ENCODE measurements at places on chromosomes 3 and 15.
A peak's percentile ranks its signal among the peaks of the same experiment; 100 is the strongest.

DNA sequence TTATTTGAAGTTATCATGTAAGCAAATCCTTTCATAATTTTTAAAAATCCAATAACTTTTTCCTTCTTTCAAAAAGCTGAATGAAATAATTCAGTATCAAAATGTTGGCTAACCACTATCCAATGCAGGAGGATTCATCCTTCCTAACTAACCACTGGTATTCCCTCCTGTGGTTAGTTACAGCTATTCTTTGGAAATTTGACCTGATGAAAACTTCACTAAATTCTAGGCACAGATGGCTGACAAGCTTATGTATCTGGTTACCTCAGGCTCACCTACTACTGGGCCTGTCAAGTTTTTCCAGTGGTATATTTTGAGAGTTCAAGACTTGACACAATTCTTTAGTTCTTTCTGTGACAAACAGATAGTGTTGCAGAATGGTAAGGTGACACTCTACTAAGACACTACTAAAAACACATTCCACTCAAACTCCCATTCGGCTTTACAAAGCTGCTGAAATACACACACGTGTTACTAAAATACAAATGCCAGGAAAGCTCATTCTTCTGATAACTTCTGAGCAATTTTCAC lies 15.8 kb downstream of the NPTN start:
- DNase-seq, result no peak

DNA sequence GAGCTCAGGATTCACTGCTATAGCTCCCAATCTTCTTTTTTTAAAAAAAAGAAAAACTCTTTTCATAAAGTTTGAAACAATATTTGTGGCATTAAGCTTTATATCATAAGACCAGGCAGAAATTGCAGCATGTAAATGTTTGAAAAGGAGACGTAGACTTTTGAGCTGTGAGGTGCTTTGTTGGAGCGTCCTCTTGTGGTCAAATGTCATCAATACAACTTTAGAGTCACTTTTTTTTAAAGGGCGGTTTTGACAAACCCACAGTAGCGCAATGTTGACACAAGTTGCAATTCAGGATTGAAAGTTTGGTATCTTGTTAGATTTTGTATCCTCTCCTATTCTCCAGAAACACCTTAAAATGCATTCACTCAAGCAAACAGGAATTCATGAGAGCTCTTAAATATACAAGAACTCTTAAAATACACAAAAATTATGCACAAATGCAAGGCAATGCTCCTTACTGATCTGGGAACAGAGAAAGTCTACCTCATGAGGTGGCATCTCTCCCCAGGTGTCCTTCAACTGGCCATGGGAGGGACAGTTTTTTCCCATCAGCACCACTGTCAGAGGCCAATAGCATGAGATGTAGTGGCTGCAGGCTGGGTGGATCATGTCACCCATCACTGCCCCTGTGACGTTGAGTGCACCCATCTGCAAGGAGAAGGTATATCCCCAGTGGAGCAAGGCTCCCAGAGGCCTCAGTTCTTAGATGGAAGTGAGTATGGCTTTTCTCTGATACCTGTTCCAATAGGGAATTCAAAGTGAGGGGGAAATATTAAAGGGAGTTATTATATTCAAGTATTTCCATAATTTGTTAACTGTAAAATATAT lies 70.7 kb downstream of the ANXA2 start:
- DNase-seq, result peak; percentile 54

- DNase-seq, result peak; percentile 52
Measured at GRCh38 chr3:194137008-194137505, 1.1 kb downstream of the HES1 start.

- DNase-seq, result no peak
Measured at GRCh38 chr15:77974098-77974414, 103.5 kb downstream of the TBC1D2B start.

GRCh38 chr3:148551767-148552260 lies 145.9 kb upstream of the AGTR1 start:
- no peak for DNase-seq

- no peak for DNase-seq
Measured at GRCh38 chr15:90814191-90814821, 54.1 kb upstream of the FURIN start.

DNA sequence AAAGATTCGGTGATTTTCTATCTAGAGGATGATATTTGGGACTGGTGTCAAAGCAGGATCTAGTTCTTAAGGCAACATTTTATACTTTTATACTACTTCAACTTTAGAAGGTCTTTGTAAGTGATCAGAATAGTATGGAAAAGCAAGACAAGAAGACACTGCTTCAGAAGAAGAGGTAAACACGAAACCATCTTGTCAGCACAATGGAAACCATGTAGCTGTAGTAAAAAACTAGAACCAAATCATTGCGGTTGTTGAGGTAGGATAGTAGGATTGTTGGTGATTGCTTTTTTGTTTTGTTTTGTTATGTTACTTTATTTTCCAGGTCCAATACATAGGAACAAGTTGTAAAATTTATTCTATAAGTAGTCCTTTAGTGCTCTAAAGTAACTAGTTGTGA lies 40.0 kb downstream of the SEMA6D start:
- DNase-seq, result no peak

DNA sequence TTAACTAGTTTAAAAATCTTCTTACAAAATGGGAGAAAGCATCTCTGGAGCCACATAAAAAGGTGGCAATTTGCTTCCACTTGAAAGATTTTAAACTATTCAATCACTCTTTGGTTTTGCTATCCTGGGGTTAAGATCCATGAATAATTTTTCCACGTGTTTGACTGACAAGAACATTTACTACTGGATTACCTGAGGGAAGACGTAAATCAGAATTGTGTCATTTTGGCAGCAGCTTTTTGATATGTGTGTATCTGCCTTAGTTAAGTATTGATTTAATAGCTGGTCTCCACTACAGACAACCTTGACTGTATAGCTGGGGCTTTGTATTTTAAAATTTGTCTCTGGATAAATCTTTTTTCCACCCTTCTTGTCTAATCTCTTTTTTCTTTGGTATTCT lies 228.3 kb downstream of the EPHA3 start:
- DNase-seq, result no peak

DNA sequence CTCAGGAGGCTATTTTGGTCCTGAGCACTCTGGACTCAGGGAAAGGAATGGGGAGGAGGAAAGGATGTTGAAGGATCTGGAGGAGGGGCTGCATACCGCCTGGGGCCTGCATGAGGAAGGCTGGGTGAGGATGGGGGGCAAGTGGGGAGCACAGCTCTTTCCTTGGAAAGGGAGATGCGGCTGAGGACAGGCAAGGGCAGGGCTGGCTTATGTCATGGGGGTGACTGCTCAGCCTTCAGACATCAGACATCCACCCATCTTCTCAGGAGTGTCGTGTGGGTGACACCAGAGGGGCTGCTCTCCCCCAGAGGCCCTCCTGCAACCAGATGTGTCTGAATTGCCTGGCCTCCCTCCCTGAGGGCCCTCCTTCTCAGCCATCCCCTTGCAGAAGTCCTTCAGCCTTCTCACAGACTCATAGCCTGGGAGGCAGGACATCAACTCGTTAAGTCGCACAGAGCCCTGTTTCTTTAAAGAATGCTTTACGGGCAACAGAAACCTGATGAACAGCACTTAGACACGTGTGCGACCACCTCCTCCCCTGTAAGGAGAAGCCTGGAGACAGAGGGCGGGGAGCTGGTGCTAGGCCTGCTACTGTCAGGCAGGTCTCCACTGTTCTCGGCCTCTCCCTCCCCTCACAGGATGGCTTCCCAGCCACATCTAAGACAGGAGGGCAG lies 252.3 kb downstream of the OCA2 start:
- no peak for DNase-seq

DNA sequence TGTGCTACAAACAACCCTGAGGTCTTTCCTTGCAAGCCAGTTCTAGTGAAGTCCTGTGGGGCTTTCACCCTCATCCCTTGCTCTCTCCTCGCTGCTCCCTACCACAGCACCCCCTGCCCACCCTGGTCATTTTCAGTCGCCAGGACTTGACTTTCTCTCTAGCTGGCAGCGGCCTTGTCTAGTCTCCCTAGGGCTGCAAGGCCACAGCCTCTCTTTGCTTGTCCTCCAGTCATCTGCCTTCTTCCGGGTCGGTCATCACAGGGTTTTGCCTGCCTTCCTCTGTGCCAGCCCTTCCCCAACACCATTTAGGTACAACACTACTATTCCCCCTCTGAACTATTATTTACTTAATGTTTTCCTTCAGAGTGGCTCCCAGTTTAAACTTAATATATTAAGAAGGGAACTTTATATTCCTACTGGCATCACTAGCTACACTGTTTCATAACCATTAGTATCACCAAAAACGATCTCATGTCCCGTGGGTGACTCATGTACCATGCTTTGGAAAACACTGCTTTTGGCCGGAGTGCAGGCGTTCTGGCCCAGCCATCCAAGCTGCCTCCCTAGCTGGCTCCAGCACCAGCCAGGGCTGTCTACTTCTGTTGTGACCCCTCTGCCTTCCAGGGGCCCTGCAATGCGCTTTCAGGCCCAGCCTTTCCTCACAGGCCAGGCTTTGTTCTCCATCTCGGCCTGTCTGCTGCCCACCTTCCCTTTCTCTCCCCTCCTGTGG lies 21.4 kb downstream of the FAH start:
- no peak for DNase-seq

GRCh38 chr15:85899927-85900326 lies 105.2 kb upstream of the KLHL25 start:
- DNase-seq, result no peak

DNA sequence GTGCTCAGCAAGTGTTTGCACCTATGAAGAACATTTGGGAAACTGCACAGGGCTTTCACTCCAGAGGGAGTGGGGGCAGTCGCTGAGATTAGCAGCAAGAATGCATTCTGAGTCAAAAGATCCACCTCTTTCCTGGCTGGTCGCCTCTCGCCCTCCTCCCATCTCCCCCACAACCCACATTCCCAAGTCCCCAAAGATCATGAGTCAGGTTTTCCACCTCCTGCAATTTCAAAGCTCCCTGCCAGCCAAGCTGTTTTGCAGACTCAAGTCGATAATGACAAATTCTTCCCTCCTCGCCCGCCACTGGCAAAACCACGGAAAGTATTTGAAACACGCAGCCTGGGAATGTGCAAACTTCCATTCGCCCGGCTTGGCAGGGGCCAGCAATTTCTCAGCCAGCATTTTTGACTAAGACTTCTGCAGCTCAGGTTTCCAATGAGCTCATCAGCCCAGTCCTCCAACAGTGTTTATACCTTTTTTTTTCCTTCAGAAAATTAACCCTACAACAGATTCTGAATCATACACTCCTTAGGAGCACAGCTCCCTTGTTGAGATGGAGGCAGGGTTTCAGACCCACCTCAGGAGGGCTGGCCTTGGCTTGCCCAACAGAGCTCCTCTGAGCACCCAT lies 181.4 kb downstream of the SMAD6 start:
- no peak for DNase-seq

- no peak for DNase-seq
Measured at GRCh38 chr3:150022381-150023238, 51.9 kb upstream of the PFN2 start.

DNA sequence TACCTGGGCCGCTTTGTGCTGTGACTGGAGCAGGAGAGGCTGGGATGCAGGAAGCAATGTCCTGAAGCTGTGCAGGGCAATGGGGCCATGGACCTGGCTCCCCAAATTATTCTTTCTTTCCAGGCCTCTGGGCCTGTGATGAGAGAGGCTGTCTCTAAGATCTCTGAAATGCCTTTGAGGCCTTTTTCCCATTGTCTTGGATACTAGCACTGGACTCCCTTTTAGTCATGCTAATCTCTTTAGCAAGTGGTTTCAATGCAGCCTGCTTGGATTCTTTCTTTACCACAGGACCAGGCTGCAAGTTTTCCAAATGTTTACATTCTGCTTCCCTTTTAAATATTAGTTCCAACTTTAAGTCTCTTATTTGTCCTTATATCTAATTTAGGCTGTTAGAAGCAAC lies 64.8 kb upstream of the SGO1 start:
- no peak for DNase-seq

- peak; percentile 91 for DNase-seq
Measured at GRCh38 chr3:69085833-69086722, 1.3 kb downstream of the ARL6IP5 start.

DNA sequence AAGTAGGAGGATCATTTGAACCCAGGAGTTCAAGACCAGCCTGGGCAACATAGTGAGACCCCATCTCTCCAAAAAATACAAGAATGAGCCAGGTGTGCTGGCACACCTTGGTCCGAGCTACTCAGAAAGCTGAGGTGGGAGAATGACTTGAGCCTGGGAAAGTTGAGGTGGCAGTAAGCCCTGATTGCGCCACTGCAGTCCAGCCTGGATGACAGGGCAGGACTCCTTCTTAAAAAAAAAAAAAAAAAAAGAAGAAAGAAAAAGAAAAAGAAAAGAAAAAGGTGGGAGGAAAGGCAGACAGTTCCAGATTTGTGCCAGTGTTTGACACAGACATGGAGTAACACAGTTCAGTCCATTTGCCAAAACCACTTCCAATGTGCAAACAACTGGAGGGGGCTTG lies 75.7 kb downstream of the ATP10A start:
- no peak for DNase-seq

- no peak for DNase-seq
Measured at GRCh38 chr3:109278141-109278540, 38.2 kb downstream of the DPPA2 start.

DNA sequence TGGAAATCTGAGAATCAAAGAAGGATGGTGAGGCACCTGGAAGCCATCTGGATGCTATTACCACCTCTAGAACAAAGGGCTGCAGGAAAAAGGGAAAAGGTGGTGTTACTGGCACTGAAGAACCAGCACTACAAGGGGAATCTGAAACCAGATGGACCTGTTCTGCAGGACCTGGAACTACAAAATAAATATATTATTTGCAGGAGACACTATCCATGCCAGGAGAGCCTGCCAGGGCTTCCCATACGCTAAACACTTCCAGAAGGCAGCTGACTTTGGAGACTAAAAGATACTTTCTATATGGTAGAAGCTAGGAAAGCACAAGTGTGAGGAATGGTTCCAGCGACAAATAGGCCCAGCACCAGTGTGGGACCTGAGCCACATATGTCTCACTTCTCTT lies 83.4 kb upstream of the POU1F1 start:
- DNase-seq, result no peak

DNA sequence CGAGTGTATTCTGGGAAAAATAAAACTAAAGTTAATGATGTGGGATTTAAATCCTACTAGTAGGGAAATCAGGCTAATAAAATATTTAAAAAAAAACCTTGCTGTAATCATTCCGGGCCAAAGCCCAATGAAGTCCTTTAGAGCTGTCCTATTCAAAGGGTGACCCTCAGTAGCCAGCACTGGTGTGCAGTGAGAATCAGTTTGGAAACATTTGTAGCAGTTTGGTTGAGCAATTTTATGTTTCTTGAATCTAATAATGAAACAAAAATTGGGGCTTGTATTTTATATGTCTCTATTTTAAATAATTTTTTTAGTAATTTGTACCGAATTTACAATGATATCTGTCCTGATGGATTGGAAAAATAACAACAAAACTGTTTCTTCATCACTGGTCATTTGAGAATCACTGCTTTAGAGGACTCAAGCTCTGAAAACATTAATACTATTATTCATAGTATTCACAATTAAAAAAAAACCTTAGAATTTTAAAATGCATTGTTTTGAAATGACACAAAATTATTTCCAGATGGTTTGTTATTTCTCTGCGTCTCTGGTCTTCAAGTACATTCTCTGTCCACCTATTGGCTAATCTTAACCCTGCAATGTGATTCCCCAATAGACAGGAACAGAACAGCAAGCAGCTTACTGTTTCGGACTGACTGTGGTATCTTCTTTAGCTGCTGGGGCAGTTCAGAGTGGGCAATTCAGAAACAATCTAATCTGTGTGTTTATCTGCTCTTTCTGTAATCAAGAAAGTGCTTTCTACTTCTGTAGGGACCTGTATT lies 71.2 kb downstream of the OTOL1 start:
- no peak for DNase-seq

Data from activated naive CD4-positive, alpha-beta T cell treated with anti-CD3 and anti-CD28 coated beads for 36 hours (primary cell).